Fibroblast of upper back skin (primary cell): ENCODE measurements at places on chromosomes 12 and 14.

GRCh38 chr14:68716698-68717097 is 76.2 kb downstream of the ZFP36L1 start:
- no peak for DNase-seq

DNA sequence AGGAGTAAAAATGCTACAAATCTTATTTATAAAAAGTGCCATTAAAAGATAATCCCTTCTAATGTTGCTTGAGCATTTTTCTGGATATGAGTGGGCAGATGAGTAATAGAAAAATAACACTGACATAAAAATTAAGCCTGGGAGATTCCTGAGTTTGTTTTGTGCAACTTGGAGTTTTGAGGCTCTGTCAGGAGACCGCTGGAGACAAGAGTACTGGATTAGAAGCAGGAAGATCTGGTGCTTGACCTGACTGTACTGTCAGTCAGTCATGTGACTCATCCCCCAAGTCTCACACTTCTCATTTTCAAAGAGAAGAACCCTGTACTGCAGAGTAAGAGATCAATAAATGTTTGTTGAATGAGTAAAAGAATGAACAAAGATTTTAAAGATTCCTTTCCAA is 29.4 kb downstream of the ANO4 start:
- DNase-seq: no peak

DNA sequence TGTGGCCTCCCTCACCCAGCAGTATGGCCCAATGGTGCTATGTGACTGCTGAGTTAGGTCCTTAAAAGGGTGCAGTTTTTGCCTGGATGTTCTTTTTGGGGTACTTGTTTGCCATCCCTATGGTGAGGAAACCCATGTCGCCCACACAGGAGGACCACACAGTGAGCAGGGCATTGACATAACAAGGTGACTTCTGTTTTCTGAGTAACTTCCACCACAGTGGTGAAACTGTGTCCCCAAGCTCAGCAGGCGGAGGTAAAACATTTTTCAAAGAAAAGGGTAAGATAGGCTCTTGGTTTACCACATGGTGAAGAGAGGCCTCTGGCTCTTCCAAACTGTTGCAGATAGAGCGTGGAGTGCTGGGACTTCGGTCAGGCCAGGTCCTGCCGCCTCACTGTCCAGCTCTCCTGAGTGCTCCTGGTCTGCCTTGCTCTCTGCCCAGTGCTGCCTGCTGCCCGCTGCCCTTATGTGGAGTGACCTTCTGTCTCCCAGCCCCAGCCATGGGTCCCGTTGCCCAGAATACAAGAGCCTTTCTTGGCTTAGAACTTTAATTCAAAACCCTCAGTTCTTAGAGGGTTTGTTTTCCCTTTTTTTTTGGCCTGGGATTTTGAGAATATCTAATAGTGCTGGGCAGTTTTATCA is 54.0 kb downstream of the TRAF3 start:
- DNase-seq: no peak

DNA sequence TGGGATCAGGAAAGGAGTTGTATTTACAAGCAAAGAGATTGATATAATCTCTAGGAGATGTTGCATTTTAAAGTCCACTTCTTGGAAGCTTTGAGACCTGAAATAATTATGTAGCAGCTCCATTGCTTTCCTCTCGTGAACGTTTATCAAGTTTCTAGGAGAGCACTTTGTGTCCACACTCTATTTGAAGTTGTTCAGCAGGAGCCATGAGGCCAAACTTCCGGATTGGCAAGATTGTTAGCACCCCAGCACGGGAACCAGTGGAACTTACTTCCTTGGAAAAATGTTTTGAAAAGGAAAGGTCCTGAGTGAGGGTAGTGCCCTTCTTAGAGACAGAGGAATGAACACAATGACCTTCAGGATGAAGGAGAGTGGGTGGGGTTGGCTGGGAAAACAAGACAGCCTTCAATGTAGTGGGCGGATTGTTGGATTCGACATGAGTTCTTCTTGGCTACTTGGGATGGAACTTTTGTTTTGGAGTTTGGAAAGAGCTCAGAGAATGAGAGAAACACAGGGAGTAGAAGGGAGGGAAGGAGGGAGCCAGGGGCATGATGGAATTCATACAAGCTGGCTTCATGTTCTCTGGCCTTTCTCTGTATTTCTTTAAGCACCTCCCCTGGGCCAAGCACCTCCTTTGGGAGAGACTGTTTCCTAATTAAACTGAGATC is 23.8 kb upstream of the CISTR start:
- DNase-seq: no peak

- no peak for DNase-seq
Measured at GRCh38 chr12:110073049-110073831, 24.9 kb upstream of the C12orf76 start.

GRCh38 chr12:49190974-49191373 is 2.1 kb upstream of the TUBA1A start:
- no peak for DNase-seq

DNA sequence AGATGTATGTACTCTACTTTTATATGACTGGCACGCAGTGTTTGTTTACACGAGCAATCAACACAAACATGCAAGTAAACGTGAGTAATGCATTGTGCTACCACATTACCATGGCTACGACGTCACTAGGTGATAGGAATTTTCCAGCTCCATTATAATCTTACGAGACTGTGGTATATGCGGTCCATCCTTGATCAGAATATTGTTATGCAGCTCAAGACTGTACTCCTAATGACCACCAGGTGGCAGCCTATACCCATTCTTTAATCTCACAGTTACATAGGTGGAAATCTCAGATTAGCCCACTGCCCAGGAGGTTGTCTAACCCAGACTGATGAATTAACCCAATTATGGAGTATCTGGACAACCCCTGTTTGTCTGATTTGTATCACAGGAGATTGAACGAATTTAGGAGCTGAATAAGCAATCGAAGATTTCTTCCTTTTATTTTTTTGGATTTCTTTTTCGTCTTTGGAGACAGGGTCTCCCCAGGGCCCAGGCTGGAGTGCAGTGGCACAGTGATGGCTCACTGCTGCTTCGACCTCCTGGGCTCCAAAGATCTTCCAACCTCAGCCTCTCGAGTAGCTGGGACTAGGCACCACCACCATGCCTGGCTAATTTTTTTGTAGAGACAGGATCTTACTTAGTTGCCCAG is 8.7 kb upstream of the TESPA1 start:
- peak; percentile 61 for DNase-seq

DNA sequence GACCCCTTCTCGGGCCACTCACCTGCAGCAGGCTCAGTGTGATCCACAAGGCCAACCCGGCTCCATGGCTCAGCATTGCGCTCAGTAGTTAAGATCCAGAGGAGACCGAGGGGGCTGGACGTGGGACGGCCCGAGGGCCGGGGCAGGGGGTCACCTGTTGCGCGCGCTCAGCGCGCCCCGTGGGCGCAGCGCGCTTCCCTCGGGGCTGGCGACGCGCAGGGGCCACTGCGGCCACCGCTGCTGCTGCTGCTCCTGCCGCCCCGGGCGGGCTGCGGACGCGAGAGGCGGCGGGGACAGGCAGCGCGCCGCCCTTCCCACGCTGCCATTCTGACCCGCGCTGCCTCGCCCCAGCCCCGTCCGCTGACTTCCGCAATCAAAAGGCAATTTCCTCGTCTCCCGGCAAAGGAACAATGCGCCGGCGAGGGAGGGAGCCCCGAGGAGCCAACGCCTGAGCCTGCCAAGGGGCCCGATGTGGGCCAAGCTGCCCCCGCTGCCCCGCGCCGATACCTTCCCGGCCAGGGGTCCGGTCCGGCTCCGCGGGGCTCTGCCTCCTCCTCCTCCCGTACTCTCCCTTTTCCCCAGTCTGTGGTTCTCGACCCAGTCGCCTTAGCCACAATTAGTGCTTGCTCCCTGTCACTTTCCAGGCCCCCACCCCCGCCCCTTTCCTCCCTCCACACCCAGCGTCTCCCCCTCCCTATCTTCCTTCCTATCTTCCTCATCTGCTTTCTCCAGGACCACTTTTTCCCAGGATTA is 27.3 kb downstream of the PTPRB start:
- peak; percentile 33 for DNase-seq

GRCh38 chr14:77275601-77276017 is 4.6 kb upstream of the NGB start:
- no peak for DNase-seq

DNA sequence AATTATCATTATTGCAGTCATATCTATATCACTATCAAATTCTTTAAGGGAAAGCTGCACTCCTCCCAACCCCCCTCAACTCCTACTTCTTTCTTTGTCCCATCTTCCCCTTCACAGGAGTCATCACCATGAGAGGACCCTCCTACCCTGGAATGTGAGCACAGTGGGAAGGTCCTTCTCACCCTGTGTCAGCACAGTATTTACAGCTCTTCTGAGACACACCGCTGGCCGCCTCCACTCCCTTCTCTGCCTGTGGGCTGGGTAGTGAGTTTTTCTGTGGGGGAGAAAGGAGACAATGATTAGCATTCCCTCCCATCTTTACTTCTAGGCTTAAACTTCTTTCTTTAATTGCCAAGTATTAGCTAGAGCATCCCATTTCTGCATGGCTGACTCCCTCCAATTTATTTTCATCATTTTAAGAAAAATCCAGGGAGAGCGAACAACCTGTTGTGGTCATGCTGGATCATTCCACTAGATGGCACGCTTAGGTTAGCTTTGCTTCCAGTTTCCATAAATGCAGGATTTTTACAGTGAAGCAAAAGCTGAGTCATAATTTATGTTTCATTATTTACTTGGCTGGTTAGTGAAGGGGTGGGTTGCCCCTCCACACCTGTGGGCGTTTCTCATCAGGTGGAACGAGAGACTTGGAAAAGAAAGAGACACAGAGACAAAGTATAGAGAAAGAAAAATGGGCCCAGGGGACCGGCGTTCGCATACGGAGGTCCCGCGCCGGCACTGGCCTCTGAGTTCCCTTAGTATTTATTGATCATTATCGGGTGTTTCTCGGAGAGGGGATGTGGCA is 188.5 kb downstream of the ALX1 start:
- DNase-seq: peak; percentile 64

- DNase-seq: no peak
Measured at GRCh38 chr12:9760699-9761418, at the start of gene CD69. Gene CD69 (minus strand): TSS chr12:9760901. CDS start chr12:9760820, 81 bp downstream.

DNA sequence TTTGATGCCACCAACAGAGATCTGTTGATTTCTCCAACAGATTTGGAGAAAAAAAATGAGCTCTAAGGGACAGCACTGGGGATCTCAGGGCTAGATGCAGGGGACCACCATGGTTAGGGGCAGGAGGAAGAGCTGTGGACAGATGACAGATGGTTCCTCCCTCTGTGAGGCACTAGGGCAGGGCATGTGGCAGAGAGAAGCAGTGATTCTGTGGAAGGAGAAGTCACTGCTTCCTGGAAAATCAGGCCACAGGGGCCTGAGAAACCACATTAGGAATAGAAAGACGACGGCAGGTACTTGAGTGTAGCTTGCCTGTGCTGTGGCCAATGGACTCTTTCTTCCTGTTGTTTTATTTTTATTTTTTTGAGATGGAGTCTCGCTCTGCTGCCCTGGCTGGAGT is 24.9 kb upstream of the TMED2 start:
- DNase-seq: no peak

DNA sequence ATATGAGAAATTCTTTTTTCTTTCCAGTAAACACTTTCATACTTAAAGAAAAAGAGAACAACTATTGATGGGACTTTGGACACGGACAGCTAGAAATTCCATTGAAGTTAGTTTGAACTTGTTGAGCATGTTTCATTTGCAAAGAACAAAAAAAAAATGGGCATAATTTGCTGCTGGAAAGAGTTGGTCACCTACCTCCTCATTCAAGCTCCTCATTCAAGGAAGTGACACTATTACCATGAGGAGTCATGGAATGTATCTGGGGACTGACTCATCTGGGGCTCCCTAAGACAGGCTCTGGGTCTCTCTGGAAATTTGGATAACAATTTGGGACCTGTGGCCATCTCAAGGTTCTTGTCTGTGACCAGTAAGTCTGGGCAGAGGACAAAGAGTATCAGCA is 50.4 kb downstream of the KICS2 start:
- DNase-seq: peak; percentile 69

- DNase-seq: no peak
Measured at GRCh38 chr12:130120012-130120805, 42.1 kb upstream of the FZD10 start.

GRCh38 chr14:56002876-56003625 is 115.2 kb upstream of the PELI2 start:
- DNase-seq: no peak

GRCh38 chr14:89845346-89845745 is 109.2 kb downstream of the EFCAB11 start:
- DNase-seq: peak; percentile 86

DNA sequence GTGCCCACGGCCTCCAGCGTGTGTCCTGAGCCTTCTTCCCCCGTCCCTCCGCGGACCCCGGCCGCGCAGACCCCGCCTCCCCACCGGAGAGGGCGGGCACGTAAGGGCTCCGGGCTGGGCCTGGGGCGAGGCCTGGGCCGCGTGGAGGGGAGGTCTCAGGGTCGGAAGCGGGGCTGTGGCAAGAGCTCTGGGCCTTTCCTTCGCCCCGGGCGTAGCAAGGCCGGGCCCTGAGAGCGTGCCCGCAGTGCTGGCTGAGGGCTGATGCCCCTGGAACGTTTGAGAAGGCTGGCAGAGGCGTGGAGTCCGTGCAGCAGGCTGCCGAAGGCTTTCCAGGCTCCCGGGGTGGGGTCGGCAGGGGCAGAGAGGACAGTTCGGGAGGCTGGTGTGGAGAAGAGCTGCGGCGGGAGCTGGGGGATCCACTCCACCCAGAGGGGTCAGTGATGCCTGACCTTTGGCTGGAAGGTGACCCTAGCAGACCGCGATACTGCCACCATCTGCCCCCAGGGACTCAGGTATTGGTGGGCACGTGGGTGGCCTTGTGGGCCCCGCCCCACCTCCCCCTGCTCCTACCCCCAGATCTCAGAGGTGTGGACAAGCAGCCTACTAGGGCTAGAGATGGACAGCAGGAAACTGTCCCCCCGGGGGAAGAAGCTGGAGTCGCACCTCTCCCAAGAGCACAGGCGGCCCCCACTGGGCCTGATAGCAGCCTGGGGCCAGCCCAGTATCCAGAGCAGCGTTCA is 558 bp downstream of the TEX22 start:
- peak; percentile 24 for DNase-seq

DNA sequence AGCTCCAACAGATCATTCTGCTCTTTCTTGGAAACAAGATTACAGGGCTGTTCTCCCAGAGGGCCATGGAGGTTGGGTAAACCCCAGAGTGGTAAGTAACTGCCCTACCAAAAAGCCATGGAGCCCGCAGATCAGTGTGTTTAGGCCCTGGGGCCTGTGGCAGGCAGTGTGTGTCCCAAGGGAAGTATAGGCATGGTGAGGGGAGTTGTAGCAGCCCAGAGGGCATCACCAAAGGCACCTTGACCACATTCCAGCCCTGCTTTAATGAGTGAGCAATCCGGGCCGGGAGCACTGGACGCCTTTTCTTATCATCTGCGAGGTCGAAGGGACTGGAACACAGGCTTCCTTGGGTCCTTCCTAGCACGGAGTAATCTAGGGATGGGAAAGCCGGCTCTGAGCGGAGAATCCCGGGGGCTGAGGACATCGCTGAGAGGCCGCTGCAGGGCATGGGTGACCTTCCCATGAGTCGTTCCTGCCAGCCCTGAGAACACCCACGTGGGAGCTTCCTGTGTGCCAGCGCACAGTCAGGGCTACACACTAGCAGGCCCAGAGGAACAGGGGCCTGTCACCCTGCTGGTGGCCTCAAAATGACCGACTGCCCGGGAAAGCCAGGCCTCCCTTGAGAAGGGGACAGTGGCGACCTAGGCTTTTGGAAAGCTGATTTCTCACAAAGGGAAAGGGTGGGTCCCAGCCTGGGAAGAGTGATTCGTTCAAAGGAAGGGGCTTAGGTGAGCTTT is 91.3 kb downstream of the NINJ2 start:
- DNase-seq: no peak
